ENCODE measurements at places on chromosomes 4 and X.

DNA sequence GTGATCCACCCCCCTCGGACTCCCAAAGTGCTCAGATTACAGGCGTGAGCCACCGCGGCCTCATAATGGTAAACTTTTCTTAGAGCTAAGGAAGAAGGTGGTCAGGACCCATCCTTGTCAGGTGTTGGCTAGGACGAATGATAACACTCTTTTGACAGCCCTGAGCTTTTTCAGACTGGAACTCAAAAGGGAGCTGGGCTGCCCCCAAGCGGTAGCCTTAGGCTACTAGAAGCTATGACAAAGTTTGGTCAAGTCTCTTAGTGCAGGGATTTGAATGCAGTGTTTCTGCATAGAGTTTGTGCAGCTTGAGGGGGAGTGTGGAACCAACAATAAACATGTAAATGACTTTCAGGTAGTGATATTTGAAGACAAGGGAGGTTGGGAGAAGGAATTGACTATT, 11.8 kb upstream of the HSD17B10 start:
- no peak for DNase-seq

DNA sequence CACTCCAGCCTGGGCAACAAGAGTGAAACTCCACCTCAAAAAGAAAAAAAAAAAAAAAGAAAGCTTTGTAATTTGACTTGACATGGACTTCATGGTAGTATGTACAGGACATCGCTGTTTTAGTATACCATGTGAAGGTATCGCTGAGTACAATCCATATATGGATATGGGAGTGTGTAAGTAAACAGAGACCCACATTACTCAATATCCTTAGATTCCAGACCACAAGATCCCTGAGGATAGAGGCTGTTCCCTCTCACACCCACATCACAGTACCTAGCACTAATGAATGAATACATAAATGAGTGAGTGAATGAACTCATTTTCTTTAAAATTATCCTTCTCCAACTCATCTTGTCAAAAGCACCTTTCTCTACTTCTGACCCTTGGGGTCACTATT, 8.4 kb upstream of the RPS3A start:
- DNase-seq = no peak

DNA sequence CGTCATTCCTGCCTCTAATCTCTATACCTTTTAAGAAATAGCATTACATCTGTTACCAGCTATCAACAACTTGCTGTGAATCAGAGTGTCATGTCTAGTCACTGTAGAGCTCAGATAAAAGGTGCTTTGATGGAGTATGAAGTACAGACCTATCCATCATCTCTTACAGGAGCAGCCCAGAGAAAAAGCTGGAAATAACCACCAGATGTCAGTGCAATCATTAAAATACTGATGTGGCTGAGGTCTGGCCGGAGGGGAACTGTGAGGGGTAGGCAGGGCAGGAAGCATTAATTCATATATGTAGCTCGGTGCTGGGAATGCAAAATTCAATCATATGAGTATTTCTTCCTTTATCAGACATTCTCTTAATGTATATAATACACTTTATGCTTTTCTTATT, 100.6 kb downstream of the AKAP4 start:
- no peak for DNase-seq

GRCh38 chr4:80921441-80921840, 109.1 kb upstream of the BMP3 start:
- DNase-seq = no peak

GRCh38 chr4:32768664-32769389, 2048.7 kb downstream of the PCDH7 start:
- DNase-seq = no peak

DNA sequence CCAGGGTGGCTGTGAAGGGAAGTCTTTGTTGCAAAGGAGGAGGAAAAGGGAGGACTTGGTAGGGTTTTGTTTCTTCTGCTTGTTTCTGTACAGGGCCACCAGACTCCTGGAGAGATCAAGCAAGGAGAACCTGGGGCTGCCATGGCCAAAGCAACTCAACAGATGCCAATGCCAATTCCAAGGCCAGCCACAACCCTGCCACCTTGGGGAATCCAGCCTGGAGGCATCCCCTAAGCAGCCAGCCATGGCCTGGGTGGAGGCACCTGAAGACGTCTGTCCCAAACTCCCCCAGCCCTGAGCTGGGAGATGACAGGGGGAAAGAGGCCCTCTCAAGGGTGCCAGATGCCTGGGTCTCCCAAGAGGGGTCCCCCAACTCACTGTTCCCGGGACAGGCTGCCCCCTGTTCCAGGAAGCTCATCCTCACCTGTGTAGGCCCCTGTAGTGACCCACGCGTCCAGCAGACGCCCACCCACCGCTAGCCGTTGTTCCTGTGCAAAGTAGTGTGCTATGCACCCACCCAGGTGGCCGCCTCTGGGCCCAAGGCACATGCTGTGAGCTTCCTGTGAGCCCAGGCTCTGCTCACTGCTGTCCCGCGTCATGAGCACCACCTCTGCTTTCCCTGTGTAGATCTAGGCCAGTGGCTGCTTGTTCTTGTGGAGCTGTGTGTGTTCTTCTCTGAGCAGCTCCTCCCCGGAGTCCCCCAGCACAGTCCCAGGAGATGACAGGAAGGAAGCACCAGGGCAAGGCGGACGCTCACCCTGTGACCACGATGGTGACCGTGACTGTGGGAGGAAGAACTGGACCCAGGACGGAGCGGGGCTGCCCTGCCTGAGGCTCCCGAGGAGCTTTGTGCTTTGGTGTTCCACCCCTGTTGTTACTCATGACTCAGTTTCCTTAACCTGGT, 3.2 kb downstream of the PNMA3 start:
- no peak for DNase-seq

DNA sequence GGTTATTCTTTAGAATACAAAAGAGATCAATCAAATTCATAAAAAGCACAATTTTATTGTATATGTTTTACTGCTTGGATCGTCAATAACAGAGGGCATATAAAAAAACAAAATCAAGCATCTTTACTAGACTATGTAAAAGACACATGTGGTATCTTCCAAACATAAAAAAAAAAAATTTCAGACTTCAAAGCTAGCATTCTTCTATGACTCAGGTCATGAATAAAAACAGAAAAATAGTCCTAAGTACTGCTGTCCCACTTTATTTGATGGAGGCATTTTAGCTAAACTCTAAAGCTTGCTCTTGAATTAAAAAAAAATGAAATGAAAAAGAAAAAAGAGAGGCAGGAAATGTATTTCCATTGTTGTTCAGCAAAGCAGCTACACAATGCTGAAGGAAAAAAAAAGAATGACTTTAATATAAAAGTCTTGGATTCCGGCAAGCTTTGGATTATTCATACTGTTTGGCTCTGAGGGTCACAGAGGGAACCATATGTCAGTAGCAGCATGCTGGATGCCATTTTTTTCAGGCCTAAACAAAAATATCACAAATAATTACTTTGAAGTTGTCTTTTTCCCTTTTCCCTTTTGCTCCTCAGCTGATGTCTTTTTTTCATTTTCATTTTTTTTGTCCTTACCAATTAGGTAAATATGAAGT, 249.1 kb upstream of the DIAPH2 start:
- DNase-seq = no peak

- DNase-seq = no peak
These were observed 208.8 kb downstream of the UGT8 start for GRCh38 chr4:114807357-114807756.

- DNase-seq = no peak
These were observed 60.9 kb upstream of the TRPC3 start for GRCh38 chr4:122012735-122013134.

- DNase-seq = no peak
These were observed 125.7 kb downstream of the ZC4H2 start for GRCh38 chrX:64850371-64851082.

- no peak for DNase-seq
These were observed 37.4 kb downstream of the LARP7 start for GRCh38 chr4:112674376-112674775.

GRCh38 chr4:72444092-72444491, 124.9 kb downstream of the ADAMTS3 start:
- DNase-seq = no peak

- no peak for DNase-seq
These were observed 131.0 kb downstream of the COX18 start for GRCh38 chr4:72938516-72938915.
